Fibroblast of lung (primary cell): ENCODE measurements at places on chromosomes 1 and 21. TPM values are rescaled to one million over a fixed set of nuclear protein-coding genes. Genes with fewer than 3 reads are reported as not detected.
A peak's percentile ranks its signal among the peaks of the same experiment; 100 is the strongest.

DNA sequence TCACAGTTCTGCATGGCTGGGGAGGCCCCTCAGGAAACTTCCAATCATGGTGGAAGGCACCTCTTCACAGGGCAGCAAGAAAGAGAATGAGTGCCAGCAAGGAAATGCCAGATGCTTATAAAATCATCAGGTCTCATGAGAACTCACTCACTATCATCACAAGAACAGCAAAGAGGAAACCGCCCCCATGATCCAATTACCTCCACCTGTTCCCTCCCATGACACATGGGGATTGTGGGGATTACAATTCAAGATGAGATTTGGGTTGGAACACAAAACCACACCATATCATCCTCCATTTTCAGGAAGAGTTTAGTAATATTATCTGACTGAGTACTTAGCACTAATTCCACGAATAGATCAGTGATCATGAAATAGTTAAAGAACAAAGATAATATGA, 244.2 kb downstream of the LMO4 start:
- no peak for DNase-seq

- no peak for DNase-seq
These were observed 11.1 kb downstream of the FLG start for GRCh38 chr1:152313970-152314369.

SLAMF1 gene
- not detected in 2 replicates for polyA plus RNA-seq

ADAMTSL4 gene
- polyA plus RNA-seq: 7.3 and 19.8 TPM in 2 replicates

- no peak for DNase-seq
These were observed 28.3 kb upstream of the VASH2 start for GRCh38 chr1:212922016-212922415.

GRCh38 chr1:160491017-160491416, 32.0 kb downstream of the SLAMF6 start:
- no peak for DNase-seq

GRCh38 chr1:54255026-54255702, 55.2 kb downstream of the MRPL37 start:
- peak; percentile 89 for DNase-seq

- peak; percentile 44 for DNase-seq
These were observed 22.3 kb upstream of the SNRPE start for GRCh38 chr1:203839081-203839480.

GBP4 gene
- polyA plus RNA-seq: 0.40 and 1.3 TPM in 2 replicates

GRCh38 chr1:153959454-153959853, 1.0 kb upstream of the CRTC2 start:
- no peak for DNase-seq

NHLH1 gene
- 0.05 and 0.14 TPM in 2 replicates for polyA plus RNA-seq

MARCKSL1 gene
- polyA plus RNA-seq: 79.1 and 107 TPM in 2 replicates

- no peak for DNase-seq
These were observed 79.0 kb downstream of the ST3GAL3 start for GRCh38 chr1:43786201-43786958.

PRAMEF9 gene
- not detected in 2 replicates for polyA plus RNA-seq

DNA sequence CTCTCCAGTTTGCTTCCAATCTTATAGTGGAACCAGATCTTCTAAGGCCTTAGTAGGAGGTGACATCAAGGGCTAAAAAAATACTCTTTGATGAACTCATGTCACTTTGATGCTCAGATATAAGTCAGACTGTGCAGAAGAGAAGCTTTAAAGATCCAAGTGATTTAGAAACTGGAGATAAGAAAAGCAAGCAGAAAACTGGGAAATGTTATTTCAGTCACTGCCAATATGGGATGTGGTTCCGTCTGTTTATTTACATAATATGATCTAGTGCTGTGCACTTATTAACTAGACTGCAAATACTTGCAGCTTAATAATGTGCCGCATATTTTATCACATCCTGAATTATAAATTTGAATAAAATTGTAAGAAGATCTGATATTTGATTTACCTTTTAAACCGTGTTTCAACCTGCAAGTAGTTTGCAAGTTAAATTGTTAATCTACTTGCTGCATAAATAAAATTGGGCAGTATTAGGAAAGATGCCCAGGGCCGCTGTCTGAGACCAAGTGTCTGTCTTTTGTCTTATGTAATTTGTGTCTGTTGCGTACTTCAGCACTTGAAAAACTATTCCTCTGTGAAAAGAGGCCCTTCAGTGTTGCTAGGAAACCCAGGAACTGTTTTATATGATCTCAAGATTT, 29.6 kb downstream of the CXADR start:
- DNase-seq: peak; percentile 62

DNA sequence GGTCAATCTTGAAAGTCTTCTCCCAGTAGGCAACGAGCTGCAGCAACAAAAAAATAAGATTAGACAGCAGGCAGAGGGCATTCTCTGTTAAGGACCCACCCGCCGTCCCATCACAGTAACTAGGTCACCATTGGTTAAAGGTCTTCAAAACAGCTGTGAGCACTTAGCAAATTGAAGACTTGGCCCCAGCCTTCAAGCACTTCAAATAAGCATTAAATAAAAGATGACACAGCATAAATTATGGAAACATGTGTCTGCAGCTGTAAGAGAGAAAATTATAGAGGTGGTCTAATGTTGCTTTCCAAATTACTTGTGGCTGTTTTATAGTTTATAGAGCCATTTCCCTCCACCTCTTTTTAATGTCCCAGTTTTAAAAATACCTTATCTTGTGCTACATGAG, 61.2 kb downstream of the VANGL1 start:
- DNase-seq: no peak

DNA sequence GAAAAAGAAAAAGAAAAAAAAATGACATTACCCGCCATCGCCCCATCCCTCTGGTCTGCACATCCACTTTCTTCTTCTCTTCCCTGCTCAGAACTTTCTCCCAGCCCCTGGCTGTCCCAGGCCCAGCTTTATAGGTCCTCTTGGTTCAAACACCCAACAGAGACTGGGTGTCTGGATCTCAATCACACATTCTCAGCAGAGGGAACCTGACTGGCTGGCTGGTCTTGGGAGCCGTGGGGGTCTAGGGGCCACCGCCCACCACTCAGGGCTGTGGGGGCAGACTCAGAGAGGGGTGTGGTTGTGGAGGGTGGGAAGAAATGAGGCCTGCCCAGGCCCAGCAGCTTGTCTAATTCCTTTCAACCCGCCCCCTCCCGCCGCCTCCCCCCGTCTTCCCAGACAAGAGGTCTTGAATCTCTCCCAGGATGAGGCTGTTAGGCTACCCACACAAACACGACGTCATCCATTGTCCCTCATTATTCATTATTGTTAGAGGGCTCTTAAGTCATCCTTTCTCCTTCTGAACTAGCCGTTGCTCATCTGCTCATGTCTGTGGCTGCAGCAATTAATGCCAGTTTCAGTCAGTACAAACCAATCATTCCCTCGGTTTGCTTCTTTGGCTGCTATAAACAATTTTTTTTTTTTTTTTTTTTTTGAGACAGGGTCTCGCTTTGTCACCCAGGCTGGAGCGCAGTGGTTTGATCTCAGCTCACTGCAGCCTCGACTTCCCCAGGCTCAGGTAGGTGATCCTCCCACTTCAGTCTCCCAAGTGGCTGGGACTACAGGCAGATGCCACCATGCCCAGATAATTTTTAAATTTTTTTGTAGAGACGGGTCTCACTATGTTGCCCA, 40.6 kb upstream of the CLIC4 start:
- peak; percentile 99 for DNase-seq

GRCh38 chr1:183633676-183634343, 1.8 kb downstream of the ARPC5 start:
- DNase-seq: peak; percentile 90

CFHR2 gene
- not detected in 2 replicates for polyA plus RNA-seq

C8B gene
- not detected in 2 replicates for polyA plus RNA-seq

ZNF683 gene
- not detected in 2 replicates for polyA plus RNA-seq

EDARADD gene
- 0.05 TPM in 1 of 2 replicates, not detected in the other for polyA plus RNA-seq

- no peak for DNase-seq
These were observed 5.4 kb downstream of the TAS1R3 start for GRCh38 chr1:1336446-1336845.

DNA sequence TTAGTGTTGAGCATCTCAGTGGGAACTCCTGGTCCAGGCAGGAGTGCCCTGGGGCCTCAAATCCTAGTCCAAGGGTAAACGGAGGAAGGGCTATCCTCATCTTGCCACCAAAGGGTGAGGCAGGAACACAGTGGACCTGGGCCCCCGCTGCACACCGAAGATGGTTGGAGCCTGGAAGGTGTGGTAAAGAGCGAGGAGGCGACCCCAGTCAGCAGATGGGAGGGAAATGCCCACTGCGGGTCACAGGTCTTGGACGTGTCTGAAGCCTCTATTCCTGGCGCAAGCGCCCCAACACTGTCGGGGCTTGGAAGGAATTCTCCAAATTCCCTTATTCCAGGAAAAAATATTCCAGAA, 38.5 kb upstream of the SYNC start:
- DNase-seq: no peak

- DNase-seq: no peak
These were observed 85.1 kb downstream of the STUM start for GRCh38 chr1:226633541-226634165.

GRCh38 chr21:17869115-17869514, 50.0 kb upstream of the C21orf91 start:
- DNase-seq: no peak

GUCA2A gene
- polyA plus RNA-seq: not detected in 2 replicates

DNA sequence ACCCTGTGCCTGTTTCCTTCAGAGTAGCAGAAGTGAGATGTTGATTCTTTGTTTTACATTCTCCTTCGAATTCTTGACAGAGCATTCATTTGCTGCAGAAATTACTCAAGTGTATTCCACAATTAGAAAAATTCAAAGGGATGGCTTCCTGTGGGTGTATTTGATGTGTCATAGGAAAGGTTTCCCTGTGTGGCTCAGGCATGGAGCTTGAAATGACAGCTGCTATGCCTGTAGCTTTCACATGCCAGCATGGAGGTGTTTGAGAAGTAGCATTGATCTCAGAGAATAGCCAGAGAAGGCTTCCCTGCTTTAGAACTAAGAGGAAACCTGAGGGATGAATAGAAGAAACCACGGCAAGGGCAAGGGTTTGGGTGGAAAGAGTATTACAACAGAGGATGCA, 317.2 kb upstream of the DEPDC1 start:
- DNase-seq: no peak

DNA sequence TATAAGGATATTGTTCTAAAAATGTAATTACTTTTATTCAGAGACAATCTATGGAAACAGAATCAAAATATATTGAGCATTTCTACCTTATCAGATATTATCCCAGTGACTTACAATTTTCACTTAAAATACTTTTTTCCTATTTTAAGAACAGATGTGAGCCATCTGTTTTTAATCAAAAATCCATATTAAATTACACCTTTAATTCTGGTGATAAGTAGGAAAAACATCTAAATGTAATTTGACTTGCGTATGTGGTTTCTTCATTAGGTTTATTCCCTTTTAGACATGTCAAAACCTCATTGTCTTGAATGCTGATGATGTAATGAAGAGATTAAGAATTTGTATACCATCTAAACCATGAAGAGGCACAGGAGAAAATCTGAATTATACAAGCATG, 1118.8 kb upstream of the TMPRSS15 start:
- DNase-seq: no peak
